GDM1 (cell line): ENCODE measurements at places on chromosomes 6 and 20.

DNA sequence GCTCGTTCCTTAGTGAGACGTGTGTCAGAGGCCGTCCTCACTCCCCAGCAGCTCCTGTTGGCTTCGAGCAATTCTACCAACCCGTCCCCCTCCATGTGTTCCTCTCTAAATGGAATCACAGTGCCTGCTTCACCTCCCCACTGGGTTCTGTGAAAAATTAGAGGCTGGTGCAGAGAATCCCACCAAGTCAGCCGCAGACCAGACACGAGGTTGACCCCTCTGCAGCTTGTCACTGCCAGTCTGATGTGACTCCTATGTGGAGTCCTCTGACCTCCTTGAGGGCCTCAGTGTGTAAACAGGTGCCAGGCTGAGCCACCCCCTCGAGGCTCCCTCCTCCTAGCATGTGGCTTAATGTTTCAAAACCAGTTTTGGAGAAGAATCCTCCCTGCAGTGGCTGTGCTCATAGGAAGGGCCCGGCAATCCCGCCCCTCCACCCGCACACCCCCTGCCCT is 12.6 kb upstream of the IRF4 start:
- no peak for DNase-seq

GRCh38 chr6:147941143-147941542 is 401.5 kb upstream of the SASH1 start:
- DNase-seq, result no peak

DNA sequence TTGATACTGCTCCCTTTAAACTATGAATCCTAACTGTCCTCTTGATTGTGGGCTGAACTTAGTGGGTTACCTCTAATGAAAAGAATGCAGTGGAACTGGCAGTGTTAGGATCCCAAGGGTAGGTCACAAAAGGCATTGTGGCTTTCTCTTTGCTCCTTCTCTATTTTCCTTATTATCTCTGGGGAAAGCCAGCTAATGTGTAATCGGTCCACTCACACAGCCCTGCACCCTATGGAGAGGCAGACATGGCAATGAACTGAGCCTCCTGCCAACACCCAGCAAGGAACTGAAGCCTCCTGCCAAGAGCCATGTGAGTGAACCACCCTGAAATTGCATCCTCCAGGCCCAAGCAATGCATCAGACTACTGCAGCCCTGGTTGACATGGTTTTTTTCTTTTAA is 24.6 kb upstream of the ZNF133 start:
- DNase-seq, result no peak

- no peak for DNase-seq
Measured at GRCh38 chr6:827431-827830, 134.5 kb upstream of the EXOC2 start.

- DNase-seq, result no peak
Measured at GRCh38 chr6:91442342-91442741, 855.5 kb upstream of the MAP3K7 start.

DNA sequence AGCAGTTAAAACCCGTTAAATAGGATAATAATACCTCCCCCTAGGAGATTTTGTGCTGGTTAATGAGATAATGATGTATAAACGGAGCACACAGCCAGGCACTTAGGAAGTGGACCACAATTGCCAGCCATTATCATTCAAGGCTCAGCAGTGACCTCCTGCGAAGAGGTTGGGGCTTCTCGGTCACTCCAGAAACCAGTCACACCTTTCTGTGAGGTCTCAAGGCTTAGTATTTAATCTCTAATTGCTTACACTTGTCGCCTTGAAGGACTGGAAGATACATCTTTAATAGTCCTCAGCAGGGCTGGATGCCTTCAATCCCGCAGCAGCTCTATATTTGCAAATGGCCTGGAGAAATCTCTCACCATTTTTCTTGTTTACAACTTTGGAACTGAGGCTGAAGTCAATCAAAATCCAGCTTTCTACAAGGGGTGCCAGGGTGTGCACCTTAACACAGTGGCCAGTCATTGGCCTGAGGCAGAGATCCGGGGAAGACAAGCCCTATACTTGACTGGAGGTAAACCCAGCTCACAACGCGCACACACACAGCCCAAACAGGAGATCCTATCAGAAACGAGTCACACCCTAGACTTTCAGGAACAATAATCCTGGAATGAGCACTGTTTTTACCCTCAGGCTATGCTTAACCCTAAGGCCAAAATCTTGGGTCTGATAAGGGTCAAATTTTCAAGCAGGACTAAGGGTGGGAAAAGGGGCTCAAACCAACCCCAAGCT is 1.2 kb downstream of the POU5F1 start:
- no peak for DNase-seq

DNA sequence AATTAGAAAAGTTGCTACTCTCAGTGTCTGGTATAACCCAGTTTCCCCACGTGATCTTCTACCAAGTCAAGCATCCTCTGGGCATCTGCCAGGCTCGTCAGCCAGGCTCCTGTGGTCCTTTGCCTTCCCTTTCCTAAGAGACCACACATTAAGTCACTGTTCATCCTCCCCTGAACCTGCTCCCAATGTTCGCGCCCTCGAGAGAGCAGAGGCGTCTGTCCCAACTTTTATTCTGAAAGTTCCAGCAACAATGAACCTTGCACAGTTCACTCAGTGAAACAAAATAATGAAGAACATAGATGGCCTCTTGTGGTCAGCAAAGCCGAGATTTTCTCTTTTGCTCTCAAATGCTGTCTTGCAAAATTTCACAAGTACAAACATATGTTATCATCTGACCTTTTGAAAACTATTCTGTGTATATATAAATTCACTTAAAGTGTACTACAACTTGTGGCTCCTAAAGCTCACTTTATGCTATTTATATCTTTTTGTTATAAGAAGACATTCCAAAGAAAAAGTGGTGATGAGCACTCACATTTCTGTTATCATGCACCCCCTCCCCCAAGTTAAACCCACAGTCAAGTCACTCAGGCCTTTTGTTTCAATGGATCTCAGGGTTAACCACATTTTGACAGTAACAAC is 39.2 kb upstream of the NHSL1 start:
- no peak for DNase-seq

GRCh38 chr6:1554141-1554475 is 55.6 kb upstream of the FOXC1 start:
- DNase-seq, result no peak

- DNase-seq, result no peak
Measured at GRCh38 chr6:31720196-31720770, 1.3 kb downstream of the LY6G6C start.

DNA sequence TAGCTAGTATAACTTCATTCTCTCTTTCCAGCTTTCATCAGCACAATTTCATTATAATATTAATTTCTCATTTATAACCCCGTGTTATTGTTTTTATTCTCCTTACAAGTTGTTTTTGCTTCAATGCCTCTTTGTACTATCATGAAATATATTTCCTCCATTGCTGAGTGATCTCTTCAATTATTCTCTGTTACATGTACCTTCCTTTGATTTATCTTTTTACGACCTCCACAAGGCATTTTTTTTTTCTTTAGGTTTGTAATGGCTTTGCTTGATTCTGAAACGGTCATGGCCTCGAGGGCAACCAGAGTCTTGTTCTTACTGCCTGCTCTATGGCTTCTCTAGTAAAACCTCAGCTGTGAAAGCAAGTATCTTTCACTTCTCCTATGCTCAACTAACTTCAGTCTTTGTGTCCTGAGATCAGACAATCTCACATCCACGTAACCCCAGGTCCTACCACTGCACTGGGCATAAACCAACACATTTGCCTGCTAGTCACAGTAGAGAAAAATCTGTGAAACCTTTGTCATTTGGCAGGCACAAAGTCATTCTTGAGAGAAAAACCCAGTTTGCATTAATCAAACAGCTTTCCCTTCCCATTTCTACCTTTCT is 119.9 kb downstream of the UST start:
- DNase-seq, result no peak

DNA sequence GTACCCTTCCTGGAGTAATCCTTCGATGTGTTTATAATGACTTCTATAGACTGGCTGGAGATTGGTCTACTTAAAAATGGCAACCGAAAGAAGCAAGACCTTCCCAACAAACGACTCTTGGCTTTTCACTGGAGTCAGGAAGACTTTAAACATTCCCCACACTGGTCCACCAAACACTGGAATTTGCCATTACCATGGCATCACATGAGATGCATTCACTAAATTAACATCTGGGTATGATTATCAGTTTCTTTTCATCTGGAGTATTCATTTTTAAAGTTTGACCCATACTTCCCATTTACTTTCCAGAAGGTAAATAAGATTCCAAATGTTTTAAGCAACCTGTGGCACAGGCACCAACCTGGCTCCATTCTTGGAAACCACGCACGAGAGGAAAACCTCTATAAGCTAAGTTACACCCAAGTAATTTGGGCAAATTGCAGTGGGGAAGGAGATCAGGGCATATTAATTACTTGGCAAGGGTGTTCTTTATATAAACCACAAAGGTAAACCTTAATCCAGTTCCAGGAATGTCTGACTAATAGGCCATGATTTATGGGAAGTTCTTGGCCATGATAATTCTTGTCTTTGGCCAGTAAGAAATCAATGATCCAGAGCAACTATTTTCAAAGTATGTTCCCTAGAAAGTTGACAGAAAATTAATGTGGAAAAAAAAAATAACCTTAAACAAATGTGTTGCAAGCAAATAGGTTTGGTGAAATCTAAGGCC is 190.0 kb upstream of the COL21A1 start:
- no peak for DNase-seq

DNA sequence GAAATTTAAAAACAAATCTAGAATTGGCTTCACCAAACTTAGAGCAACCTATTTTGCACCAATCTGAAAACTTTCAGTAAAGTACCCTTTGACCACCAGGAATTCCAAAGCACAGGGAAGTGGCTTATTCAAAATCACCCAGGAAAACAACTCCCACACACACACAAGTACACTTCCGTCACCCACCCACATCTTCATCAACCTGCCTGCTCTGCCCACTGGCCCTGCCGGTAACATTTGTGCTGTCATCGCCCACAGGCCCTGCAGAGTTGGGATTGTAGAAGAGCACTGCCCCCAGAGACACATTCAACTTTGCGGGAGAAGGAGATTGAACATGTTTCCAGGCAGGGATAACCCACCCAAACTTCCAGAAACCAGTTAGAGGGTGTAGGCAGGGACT is 19.3 kb upstream of the SCML4 start:
- no peak for DNase-seq

GRCh38 chr6:105560611-105561066 is 157.8 kb upstream of the PREP start:
- DNase-seq, result no peak

DNA sequence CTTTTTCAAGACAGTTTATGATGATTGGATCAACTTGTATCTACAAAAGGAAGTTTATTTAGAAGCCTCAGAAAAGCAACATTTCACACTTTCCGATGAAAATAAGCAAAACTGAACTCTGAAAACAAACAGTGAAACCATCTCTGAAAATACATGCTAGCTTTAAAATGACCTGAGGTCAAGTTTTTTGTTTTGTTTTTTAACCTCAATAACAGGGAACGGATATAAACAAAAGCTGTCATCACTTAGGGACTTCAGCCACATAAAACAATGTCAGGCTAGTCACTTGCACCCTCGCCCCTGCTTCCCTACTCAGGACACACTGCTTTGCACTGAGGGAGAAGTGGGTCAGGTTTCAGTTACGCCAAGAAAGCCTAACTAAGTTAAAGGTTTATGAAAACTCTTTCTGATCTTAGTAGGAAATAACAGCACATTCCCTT is 11.6 kb downstream of the BACH2 start:
- no peak for DNase-seq

DNA sequence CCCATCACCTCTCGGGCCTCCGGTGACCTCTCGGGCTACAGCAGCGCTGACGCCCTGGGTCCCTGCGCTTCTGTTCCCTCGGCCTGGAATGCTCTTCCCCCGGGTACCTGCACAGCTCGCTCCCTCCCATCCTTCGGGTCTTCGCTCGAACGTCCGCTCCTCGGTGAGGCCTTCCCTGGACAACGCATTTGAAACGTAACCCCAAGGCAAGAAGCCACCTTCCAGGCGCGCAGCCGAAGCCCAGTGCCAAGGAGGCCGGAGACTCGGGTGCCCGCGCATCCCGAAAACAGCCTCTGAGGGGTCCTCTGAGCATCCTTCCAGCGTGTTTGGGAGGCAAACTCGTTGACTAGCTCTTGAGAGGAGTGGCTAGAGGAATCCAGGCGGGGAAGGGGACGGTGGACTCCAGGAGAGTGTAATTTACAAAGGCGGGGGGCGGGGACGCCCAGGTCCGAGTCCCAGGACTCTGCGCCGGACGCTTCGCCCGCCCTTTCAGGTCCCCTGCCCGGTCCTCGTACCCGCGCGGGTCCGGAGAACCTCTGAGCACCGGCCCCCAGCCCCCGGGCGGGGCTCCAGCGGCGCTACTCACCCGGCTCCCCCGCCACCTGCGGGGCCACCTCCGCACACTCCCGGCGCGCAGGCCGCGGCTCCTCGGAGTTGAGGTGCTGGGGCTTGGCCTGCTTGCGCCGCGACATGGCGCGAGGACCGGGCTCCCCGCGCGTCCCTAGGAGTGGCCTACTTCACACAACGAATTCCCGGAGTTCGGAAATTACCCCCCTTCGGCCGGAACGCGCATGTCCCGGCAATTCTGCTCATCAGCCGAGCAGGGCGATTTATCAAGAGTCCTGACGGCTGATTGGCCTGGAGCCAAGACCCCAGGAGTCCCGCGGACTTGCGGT is 86.8 kb downstream of the ZFP64 start:
- DNase-seq, result no peak

GRCh38 chr20:60906555-60906954 is 345.5 kb upstream of the CDH4 start:
- DNase-seq, result no peak

GRCh38 chr6:130783416-130784107 is 43.6 kb upstream of the SMLR1 start:
- no peak for DNase-seq

DNA sequence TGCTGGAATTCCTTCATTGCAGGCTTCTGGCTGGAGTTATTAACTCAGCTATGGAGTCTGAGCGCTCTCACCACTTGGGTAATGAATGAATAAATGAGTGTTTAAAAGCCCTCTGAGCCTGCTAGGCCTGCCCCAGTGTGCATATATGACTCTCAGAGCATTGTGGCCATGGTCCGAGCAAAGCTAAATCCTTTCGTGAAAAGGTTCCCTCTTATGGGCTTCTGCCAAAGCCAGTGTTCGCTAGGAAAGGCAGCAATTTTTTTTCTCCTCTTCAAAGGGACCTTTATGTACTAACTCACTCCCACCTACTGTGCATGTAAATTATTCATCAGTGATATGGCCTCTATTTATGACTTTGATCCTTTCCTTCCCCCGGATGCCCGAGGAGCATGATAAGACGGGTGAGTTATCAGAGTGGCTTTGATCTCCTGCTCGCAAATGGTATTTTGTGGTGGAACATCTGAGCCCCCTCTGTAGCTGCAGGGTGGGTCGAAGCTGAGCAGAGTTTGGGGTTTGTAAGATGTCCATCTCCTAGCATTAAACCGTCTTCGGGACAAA is 88.6 kb downstream of the LINC00237 start:
- DNase-seq, result no peak

GRCh38 chr6:138422861-138423260 is 18.8 kb downstream of the HEBP2 start:
- no peak for DNase-seq

GRCh38 chr6:168320634-168321033 is 1.1 kb upstream of the DACT2 start:
- DNase-seq, result no peak

- DNase-seq, result no peak
Measured at GRCh38 chr20:62147528-62147927, 4.0 kb downstream of the SS18L1 start.

- no peak for DNase-seq
Measured at GRCh38 chr20:33839591-33839990, 28.4 kb downstream of the CHMP4B start.
